Adipose tissue (tissue), 3 donors: ENCODE measurements at places on chromosomes 1 and 21. TPM values are rescaled to one million over a fixed set of nuclear protein-coding genes. Genes with fewer than 3 reads are reported as not detected.

Gene CASQ2
- polyA plus RNA-seq: 3.4 TPM

Gene KRTAP11-1
- not detected for polyA plus RNA-seq

Gene TDRD10
- polyA plus RNA-seq: 7.7 TPM

Gene KAZN
- 13.7 TPM for polyA plus RNA-seq

Gene OR2T35
- not detected for polyA plus RNA-seq

Gene SPATA21
- 0.13 TPM for polyA plus RNA-seq

Gene CNKSR1
- 1.3 TPM for polyA plus RNA-seq

Gene FAAH
- polyA plus RNA-seq: 24.6 TPM

Gene TBX19
- polyA plus RNA-seq: 1.1 TPM

Gene SPRR4
- polyA plus RNA-seq: not detected

Gene CITED4
- 6.0 TPM for polyA plus RNA-seq

Gene GCSAML
- 0.01 TPM for polyA plus RNA-seq

Gene S100A5
- not detected for polyA plus RNA-seq

Gene C1orf94
- not detected for polyA plus RNA-seq

Gene S100A2
- polyA plus RNA-seq: 0.52 TPM

Gene GABRD
- polyA plus RNA-seq: 0.30 TPM

Gene WDR64
- polyA plus RNA-seq: not detected

Gene CD1E
- polyA plus RNA-seq: 0.05 TPM

Gene COL8A2
- polyA plus RNA-seq: 1.2 TPM

Gene HLX
- polyA plus RNA-seq: 21.1 TPM

Gene SLC25A34
- 2.8 TPM for polyA plus RNA-seq

Gene MTMR11
- 7.3 TPM for polyA plus RNA-seq

Gene AMY1A
- polyA plus RNA-seq: not detected

Gene PDE9A
- 6.2 TPM for polyA plus RNA-seq

Gene GLIS1
- polyA plus RNA-seq: 0.22 TPM

Gene MCOLN2
- polyA plus RNA-seq: not detected

Gene GALNT2
- 29.1 TPM for polyA plus RNA-seq

Gene TRABD2B
- polyA plus RNA-seq: 0.46 TPM

Gene THEM5
- not detected for polyA plus RNA-seq

Gene PIK3C2B
- 4.9 TPM for polyA plus RNA-seq

Gene PLA2G2D
- not detected for polyA plus RNA-seq

Gene FCER1A
- polyA plus RNA-seq: not detected

Gene NIT1
- polyA plus RNA-seq: 48.1 TPM
